ENCODE measurements at places on chromosomes 11 and 22.

DNA sequence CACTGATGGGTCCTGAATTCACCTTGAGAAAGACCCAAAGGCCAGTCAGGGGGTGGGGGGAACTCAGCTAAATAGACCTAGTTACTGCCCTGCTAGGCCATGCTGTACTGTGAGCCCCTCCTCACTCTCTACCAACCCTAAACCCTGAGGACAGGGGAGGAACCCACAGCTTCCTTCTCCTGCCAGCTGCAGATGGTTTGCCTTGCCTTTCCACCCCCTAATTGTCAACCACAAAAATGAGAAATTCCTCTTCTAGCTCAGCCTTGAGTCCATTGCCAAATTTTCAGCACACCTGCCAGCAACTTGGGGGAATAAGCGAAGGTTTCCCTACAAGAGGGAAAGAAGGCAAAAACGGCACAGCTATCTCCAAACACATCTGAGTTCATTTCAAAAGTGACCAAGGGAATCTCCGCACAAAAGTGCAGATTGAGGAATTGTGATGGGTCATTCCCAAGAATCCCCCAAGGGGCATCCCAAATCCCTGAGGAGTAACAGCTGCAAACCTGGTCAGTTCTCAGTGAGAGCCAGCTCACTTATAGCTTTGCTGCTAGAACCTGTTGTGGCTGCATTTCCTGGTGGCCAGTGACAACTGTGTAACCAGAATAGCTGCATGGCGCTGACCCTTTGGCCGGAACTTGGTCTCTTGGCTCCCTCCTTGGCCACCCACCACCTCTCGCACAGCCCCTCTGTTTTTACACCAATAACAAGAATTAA lies 2.4 kb upstream of the TTC36 start:
- DNase-seq, result no peak

GRCh38 chr11:22177186-22177585 lies 15.7 kb upstream of the ANO5 start:
- DNase-seq, result no peak

- DNase-seq, result peak; percentile 6
These were observed 846.4 kb downstream of the DLG2 start for GRCh38 chr11:84780689-84781293.

GRCh38 chr11:78390809-78391208 lies 26.8 kb downstream of the GAB2 start:
- DNase-seq, result no peak

GRCh38 chr11:13343931-13344717 lies 66.5 kb downstream of the BMAL1 start:
- DNase-seq, result peak; percentile 56

- DNase-seq, result no peak
These were observed 156.4 kb upstream of the NARS2 start for GRCh38 chr11:78731027-78731426.

- DNase-seq, result no peak
These were observed 11.4 kb downstream of the ZNRF3 start for GRCh38 chr22:28894807-28895206.

GRCh38 chr22:25572708-25573171 lies 8.3 kb downstream of the GRK3 start:
- DNase-seq, result no peak

GRCh38 chr11:64593156-64594105 lies 2.4 kb downstream of the SLC22A12 start:
- no peak for DNase-seq

DNA sequence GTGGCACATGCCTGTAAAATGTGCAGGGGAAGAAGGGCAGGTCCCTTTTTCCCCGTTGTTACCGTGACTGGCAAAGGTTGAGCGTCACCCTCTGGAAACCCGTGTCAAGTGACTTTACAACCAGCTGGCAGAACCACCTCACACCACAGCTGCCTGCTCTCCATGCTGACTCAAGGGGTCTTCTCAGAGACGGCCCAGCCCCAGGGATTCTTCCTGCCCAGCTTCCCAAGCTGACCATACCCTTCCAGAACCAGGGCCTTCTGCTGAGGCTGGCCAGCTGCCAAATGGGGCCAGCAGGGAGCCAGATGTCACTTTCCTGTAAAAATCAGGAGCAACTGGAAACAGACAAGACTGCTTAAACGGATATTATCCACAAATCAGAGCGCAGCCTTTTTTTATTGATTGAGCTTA lies 6.3 kb downstream of the PC start:
- DNase-seq, result no peak

GRCh38 chr11:116853461-116854073 lies 16.1 kb upstream of the APOA1 start:
- DNase-seq, result peak; percentile 91

GRCh38 chr11:61587951-61588727 lies 7.3 kb upstream of the SYT7 start:
- no peak for DNase-seq

DNA sequence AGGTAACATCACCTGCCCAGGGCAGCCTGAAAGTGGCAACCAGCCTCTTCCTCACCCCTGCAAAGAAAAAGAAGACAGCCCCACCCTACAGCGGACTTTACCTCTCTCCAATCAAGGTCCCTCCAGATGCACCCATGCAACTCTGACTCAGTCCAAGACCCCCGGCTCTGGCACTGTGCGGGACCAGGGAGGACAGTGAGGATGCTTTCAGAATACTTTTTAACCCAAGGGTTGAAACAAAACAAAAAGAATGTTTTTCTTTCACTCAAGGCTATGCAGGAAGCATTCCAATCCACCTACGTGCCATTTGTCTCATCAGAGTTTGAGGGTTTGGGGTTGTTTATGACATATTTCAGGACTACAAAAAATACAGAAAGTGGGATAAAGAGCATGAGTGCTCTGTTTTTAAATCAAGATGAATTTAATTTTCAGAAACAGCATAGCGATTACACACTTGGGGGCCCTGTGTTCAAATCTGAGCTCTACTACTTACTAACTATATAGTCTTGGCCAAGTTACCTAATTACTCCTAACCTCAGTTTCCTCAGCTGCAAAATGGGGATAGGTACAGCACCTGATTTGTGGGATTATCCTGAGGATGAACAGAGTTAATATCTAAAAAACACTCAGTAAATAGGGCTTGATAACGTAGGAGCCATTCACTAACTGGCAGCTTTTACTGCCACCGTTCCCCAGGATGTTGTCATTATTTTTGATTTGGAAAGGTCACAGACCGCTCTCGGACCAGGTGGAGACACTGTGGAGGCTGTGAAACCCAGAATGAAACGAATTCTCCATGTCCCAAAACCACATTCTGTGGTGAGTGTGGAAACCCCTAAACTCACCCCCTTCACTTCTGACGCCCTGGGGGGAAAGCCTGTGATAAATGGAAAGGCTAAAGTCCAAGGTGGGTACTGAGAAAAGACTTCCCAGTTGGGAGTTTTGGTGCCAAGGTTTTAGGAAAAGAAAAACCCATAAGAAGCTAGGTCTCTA lies 5.6 kb downstream of the PLAAT3 start:
- no peak for DNase-seq

DNA sequence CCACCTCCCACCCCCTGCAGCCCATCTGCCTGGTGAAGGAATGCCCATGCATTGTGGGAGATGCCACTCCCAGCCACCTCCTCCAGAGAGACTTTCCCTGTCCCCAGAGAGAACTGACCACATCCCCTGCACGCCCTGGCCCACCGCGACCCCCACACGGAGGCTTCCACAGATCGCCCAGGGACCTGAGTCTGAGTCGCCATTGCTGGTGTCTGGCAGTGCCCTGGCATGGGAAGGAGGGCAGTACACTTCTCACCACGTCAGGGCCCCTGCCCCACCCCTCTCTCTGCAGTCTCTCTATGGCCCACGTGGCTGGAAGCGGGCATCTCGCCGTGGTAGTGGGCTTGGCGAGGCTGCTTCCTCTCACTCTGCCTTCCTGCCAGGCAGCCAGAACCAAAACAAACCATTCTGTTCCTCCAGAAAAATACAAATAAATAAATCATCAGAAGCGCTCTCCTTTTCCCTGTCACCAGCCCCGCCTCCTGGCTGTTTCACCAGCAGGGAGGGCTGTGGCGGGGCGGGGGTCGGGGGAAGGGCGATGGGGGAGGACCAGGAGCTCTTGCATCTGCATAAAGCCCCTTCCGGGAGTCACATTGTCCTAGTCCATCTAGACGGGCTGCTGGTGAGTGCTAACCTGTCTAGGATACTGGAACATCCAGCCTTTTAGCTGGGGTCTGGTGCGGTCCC lies 20.9 kb downstream of the SHISAL1 start:
- DNase-seq, result no peak
